ENCODE measurements at places on chromosomes 13 and 19.
A peak's percentile ranks its signal among the peaks of the same experiment; 100 is the strongest.

DNA sequence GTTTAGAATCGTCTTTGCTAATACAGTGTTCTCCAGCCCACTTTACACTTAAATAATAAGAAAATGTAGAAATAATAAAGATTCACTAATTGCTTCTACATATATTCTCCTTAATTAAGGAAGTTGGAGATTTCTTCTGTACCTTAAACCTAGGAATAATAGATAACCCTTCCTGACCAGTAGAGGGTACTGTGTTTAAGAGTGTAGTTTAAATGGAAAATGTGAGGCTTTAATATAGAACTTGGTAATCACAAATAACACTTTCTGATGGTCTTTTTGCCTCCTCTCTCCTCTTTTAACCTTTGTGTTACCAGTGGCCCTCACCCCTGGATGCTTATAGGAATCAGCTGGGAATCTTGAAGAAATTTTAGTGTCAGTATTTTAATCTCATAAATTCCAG is 20.7 kb downstream of the POMP start:
- no peak for DNase-seq

GRCh38 chr13:59172076-59172475 is 991.7 kb downstream of the DIAPH3 start:
- DNase-seq: no peak

GRCh38 chr19:11355160-11356073 is at the start of gene PLPPR2:
TSS of gene PLPPR2 (plus strand) at chr19:11355432. CDS start at chr19:11357674, 2,242 bp downstream.
- peak; percentile 74 for DNase-seq

DNA sequence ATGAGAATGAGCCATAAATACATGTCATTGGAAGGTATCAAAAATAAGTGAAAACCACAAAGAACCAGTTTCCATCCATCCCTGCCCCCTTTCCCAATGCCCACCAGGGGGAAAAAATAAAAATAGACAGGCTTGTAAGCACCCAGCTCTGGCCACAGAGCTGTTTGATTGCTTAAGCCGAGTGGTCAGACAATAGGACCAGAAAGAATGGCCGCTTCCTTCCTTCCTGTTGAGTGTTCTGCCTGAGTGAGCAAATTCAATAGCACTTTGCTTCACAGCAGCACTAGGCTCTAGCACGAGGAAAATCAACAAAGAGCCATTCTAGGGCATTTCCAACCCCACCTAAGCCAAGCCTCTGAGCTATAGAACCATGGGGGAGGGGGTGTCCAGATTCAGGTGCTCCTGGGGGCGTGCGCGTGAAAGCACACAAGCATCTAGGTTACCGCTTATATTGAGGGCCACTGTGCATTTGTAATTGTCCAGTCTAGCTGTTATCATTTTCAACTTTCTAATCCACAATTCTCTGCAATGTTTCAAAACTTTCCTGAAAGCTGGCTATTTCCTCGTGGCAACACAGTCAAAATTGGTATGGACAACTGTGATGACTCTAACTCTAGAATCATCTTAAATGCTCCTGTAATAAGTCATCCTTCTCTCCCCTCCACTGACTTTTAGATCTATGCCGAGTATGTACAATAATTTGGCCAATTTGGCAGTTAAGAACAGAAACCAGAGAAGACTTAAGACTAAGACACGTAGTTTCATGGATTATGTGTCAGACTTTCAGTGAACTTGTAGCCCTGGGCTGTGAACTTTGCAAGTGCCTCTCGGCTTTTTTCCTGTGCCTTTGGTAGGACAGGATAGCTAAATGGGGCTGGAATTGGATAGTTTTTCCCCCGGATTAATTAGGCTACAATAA is 64.3 kb downstream of the SPRY2 start:
- no peak for DNase-seq

DNA sequence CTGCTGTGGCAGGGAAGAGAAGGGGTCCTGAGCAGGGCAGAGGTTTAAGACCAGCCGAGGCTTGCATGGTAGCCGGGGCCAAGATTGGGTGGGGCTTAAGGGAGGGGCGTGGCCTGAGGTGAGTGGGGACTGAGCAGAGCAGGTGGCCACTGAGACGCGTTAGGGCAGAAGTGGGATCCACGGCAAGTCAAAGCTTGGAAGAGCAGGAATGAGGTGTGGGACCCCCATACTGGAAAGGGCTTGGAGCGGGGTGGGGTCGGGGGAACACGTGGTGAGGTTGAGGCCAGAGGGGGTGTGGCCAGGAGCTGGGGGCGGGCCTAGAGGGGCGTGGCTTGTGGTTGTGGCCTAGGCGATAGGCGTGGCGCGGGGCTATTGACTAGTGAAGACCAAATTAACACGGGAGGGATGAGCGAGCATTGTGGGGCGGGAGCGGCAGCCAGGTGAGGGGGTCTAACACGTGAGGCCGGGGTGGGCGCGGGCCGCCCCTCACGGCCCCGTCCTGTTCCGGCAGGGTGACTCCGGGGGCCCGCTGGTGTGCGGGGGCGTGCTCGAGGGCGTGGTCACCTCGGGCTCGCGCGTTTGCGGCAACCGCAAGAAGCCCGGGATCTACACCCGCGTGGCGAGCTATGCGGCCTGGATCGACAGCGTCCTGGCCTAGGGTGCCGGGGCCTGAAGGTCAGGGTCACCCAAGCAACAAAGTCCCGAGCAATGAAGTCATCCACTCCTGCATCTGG is 3.3 kb downstream of the CFD start:
- peak; percentile 70 for DNase-seq

Data from activated T-cell treated with anti-CD3 and anti-CD28 coated beads, Interleukin-2, amount 50 U/mL, for 4 hours (primary cell).